ENCODE measurements at places on chromosomes 1 and 21. TPM values are rescaled to one million over a fixed set of nuclear protein-coding genes. Genes with fewer than 3 reads are reported as not detected.

GRCh38 chr1:77655431-77655974 lies 27.0 kb downstream of the ZZZ3 start:
- peaks cover 37% of the 10 kb centered on the region for H3K36me3 ChIP-seq
- no peaks in the 10 kb centered on the region for H3K4me1 ChIP-seq
- no peak for DNase-seq
- peak overlapping the region; percentile 19 for H3K27ac ChIP-seq
- no peaks in the 10 kb centered on the region for H3K27me3 ChIP-seq

- DNase-seq: no peak
- peaks cover 24% of the 10 kb centered on the region for H3K4me1 ChIP-seq
- peaks cover 20% of the 10 kb centered on the region for H3K36me3 ChIP-seq
- H3K27me3 ChIP-seq: no peaks in the 10 kb centered on the region
- no peak within 1 kb of the TSS for H3K27ac ChIP-seq
These were observed at the start of gene CD101 for GRCh38 chr1:117001254-117001927. Gene CD101 (plus strand): TSS chr1:117001760. CDS start chr1:117001818, 58 bp downstream.

GRCh38 chr1:2203671-2204414 lies 9.3 kb upstream of the FAAP20 start:
- H3K4me1 ChIP-seq: peaks cover 10% of the 10 kb centered on the region
- no peak overlapping the region for H3K27ac ChIP-seq
- H3K4me3 ChIP-seq: peak overlapping the region; percentile 65
- H3K36me3 ChIP-seq: no peaks in the 10 kb centered on the region
- peak; percentile 71 for DNase-seq
- H3K27me3 ChIP-seq: no peaks in the 10 kb centered on the region

RIPPLY3 gene
- total RNA-seq: 0.93 TPM
